ENCODE measurements at places on chromosomes 7 and 10.

DNA sequence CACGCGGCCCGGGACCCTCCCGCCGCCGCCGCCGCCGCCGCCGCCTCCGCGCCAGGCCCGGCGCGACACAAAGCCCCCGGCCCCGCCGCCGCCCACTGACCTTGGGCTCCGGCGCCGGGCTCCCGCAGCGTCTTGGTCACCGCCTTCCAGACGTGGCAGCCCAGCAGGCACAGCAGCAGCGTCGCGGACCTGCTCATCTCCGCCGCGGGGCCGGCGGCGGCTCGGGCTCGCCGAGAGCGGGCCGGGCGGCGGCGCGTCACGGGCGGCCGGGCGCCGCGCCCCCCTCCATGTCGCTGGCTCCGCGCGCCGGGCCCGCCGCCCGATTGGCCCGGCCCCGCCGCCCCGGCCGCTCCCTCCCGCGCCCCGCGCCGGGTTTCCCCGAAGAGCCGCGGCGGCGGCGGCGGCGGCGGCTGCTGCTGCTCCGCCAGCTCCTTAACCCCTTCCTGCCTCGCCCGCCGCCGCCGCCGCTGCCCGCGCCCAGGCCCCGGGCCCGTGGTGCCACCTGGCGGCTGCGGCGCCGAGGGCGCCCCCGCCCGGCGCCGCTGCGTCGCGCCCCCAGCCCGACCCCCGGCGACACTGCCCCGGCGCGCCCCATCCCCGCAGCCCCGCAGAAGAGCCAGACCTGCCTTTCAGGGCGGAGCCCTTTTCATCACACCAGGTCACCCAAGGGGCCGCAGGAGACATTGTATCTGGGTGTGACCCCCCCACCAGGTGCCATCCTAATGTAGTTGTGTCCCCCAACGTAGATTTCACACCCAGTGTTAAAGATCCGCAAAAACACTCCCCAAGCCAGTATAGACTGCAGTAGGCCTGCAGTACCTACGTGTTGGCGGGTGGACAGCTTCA is at the start of gene FAM171A1:
Gene FAM171A1, minus strand, starts transcription at position 434 of the 846 bp plus-strand sequence. Its CDS starts 237 bp downstream, at position 197.
- DNase-seq = no peak

DNA sequence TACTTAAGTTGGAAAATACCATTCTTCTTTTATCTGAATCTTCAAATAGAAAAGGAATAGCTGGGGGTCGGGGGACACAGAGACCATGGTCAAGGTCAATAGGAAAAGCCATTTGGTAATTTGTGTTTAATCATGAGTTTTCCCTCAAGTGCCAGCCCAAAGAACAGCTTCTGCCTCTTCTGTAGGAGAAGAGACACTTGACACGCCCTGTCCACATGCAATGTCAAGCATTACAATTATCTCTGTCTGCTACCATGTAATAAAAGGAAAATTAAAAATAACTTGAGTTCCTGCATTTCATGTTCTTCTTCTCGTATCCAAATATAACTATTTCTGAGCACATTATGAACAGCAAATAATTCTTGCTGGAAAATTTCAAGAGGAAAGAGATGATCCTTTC is 241.7 kb downstream of the IPMK start:
- DNase-seq = no peak

GRCh38 chr10:118207470-118208007 is 134.6 kb downstream of the FAM204A start:
- DNase-seq = no peak

- no peak for DNase-seq
Observed at GRCh38 chr10:119029613-119030420, at the start of gene NANOS1. Gene NANOS1, plus strand, starts transcription at chr10:119029714. Its CDS starts 88 bp downstream, at chr10:119029802.

DNA sequence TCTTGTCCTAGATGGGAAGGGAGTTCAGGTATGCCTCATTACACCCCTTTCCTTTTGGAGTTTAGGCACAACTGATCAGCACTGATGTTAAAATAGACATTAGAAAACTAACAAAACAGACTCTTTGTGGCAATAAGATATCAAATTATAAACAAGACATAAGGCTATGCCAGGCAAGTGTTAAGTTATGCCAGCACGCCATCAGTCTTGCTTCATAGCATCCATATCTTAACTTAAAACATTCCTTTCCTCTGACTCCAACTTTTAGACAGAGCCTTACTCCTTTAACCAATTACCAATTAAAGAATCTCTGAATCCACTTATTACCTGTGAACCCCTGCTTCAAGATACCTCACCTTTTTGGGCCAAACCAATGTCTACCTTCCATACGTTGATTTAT is 126.2 kb upstream of the ETV1 start:
- DNase-seq = no peak

GRCh38 chr10:327889-328852 is 192.9 kb downstream of the ZMYND11 start:
- no peak for DNase-seq

- DNase-seq = no peak
Observed at GRCh38 chr7:20577441-20578071, 37.9 kb upstream of the ABCB5 start.

- no peak for DNase-seq
Observed at GRCh38 chr7:54992871-54993475, 25.8 kb upstream of the EGFR start.

Measured in GM12878 (cell line).